Lung (tissue), 17 donors: ENCODE measurements at places on chromosomes 1 and 21.

- no peaks in the 10 kb centered on the region for H3K4me1 ChIP-seq
- H3K4me3 ChIP-seq, result no peak overlapping the region
- no peak for DNase-seq
- H3K27ac ChIP-seq, result no peak overlapping the region
- H3K36me3 ChIP-seq, result no peaks in the 10 kb centered on the region
Observed at GRCh38 chr21:42312626-42313104, 2.5 kb downstream of the TFF3 start.

DNA sequence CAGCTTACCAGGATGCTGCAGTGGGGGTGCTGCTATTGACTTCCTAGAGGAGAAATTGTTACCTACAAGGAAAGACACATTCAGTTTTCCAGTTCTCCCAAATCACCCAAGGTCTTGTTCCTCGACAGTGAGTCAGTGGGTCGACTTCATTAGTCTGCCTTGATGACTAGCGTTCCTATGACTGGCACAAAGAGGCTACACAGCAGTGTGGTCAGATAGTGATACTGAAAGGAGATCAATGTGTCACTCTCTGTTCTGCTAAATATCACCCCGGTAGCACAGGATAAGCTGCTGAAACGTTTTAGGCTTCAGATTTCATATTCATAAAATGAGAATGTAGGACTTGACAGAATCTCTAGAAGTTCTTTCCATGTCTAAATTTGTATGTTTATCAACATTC is 357.4 kb downstream of the LMX1A start:
- DNase-seq, result no peak
- H3K27me3 ChIP-seq, result no peaks in the 10 kb centered on the region
- no peak overlapping the region for H3K4me3 ChIP-seq
- H3K27ac ChIP-seq, result no peak overlapping the region
- H3K4me1 ChIP-seq, result no peaks in the 10 kb centered on the region
- H3K36me3 ChIP-seq, result no peaks in the 10 kb centered on the region

GRCh38 chr1:243962541-243962940 is 88.5 kb upstream of the ZBTB18 start:
- no peak for DNase-seq
- no peak overlapping the region for H3K4me3 ChIP-seq
- no peaks in the 10 kb centered on the region for H3K36me3 ChIP-seq
- H3K27me3 ChIP-seq, result no peaks in the 10 kb centered on the region
- no peaks in the 10 kb centered on the region for H3K4me1 ChIP-seq
- no peak overlapping the region for H3K27ac ChIP-seq

- H3K4me3 ChIP-seq, result no peak overlapping the region
- no peak overlapping the region for H3K27ac ChIP-seq
- DNase-seq, result no peak
- no peaks in the 10 kb centered on the region for H3K36me3 ChIP-seq
- H3K27me3 ChIP-seq, result no peaks in the 10 kb centered on the region
- H3K4me1 ChIP-seq, result no peaks in the 10 kb centered on the region
Observed at GRCh38 chr1:109850194-109850593, 60.5 kb upstream of the CSF1 start.

- no peak overlapping the region for H3K27ac ChIP-seq
- no peak for DNase-seq
- H3K4me3 ChIP-seq, result no peak overlapping the region
- no peaks in the 10 kb centered on the region for H3K36me3 ChIP-seq
- H3K4me1 ChIP-seq, result no peaks in the 10 kb centered on the region
- no peaks in the 10 kb centered on the region for H3K27me3 ChIP-seq
Observed at GRCh38 chr21:43362915-43363314, 64.0 kb downstream of the SIK1 start.

DNA sequence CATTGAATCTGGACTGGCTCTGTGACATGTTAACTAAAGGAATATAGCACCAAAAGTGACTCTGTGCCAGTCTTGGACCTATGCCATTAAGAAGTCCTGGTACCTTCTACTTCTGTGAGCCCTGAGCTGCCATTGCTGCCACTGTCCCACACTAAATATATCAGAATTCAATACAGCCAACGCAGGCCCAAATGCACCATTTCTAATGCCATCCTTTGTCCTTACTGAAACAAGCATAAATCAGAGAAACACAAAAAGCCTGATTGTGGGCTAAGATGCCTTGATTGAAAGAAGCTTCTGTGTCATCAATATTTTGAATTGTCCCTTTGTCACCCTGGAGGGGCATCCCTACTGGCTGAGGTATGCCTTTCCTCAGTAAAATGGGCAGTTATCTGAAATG is 66.9 kb upstream of the NEK2 start:
- DNase-seq, result no peak
- H3K4me3 ChIP-seq, result no peak overlapping the region
- no peaks in the 10 kb centered on the region for H3K4me1 ChIP-seq
- H3K27me3 ChIP-seq, result no peaks in the 10 kb centered on the region
- peaks cover 5% of the 10 kb centered on the region for H3K36me3 ChIP-seq

GRCh38 chr1:242240691-242241090 is 241.8 kb upstream of the MAP1LC3C start:
- DNase-seq, result no peak
- H3K36me3 ChIP-seq, result no peaks in the 10 kb centered on the region
- no peak overlapping the region for H3K27ac ChIP-seq
- H3K4me3 ChIP-seq, result no peak overlapping the region
- no peaks in the 10 kb centered on the region for H3K27me3 ChIP-seq

- H3K36me3 ChIP-seq, result no peaks in the 10 kb centered on the region
- no peak overlapping the region for H3K27ac ChIP-seq
- no peak overlapping the region for H3K4me3 ChIP-seq
- H3K27me3 ChIP-seq, result no peaks in the 10 kb centered on the region
- DNase-seq, result no peak
- H3K4me1 ChIP-seq, result no peaks in the 10 kb centered on the region
Observed at GRCh38 chr1:91428182-91428798, 23.7 kb upstream of the HFM1 start.

- peak; percentile 76 for DNase-seq
- H3K27ac ChIP-seq, result no peak overlapping the region
- H3K4me3 ChIP-seq, result no peak overlapping the region
- H3K4me1 ChIP-seq, result peaks cover 5% of the 10 kb centered on the region
- no peaks in the 10 kb centered on the region for H3K27me3 ChIP-seq
- H3K36me3 ChIP-seq, result no peaks in the 10 kb centered on the region
Observed at GRCh38 chr1:115056395-115056798, 26.8 kb downstream of the TSHB start.

- H3K36me3 ChIP-seq, result no peaks in the 10 kb centered on the region
- no peak for DNase-seq
- H3K27ac ChIP-seq, result peak within 1 kb of the TSS; percentile 87
- no peaks in the 10 kb centered on the region for H3K27me3 ChIP-seq
Observed at GRCh38 chr1:155940993-155941844, at the start of gene RXFP4. RXFP4 (plus strand) TSS chr1:155941638; CDS start chr1:155941710, 72 bp downstream.

DNA sequence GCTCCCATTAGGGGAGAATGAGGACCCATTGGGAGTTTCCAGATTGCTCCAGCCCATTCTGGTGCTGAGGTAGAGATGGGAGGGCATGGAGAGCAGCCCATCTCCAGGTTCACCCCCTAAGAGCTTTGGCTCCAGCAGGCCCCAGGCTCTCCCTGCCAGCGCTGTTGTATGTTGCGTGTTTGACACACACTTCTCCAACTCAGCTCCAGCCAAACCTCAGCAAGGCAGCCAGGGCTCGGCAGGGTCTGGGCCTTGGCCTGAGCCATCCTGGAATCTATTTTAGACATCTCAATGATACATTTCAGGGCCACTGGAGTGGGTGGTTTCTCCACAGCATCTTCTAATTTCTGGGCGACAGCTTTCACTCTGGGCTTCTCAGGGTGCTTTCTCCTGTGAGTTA is 117.0 kb downstream of the NAV1 start:
- no peak overlapping the region for H3K4me3 ChIP-seq
- H3K4me1 ChIP-seq, result peaks cover 14% of the 10 kb centered on the region
- H3K27me3 ChIP-seq, result no peaks in the 10 kb centered on the region
- H3K27ac ChIP-seq, result no peak overlapping the region
- DNase-seq, result no peak

DNA sequence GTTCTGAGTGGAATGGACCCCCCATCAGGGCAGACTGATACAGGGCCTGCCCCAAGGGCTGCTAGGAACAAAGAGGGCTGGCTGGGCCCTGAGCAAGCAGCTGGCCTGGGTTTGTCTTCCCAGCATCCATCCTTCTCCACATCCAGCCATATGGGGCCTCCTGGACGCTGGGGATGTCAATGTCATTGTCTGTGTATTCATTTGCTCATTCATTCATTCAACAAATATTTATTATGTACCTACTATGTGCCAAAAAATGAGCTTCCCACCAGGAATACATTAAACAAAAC is 15.6 kb upstream of the ECE1 start:
- H3K36me3 ChIP-seq, result no peaks in the 10 kb centered on the region
- DNase-seq, result no peak
- H3K27me3 ChIP-seq, result no peaks in the 10 kb centered on the region
- H3K4me1 ChIP-seq, result no peaks in the 10 kb centered on the region
- H3K27ac ChIP-seq, result no peak overlapping the region
- no peak overlapping the region for H3K4me3 ChIP-seq

DNA sequence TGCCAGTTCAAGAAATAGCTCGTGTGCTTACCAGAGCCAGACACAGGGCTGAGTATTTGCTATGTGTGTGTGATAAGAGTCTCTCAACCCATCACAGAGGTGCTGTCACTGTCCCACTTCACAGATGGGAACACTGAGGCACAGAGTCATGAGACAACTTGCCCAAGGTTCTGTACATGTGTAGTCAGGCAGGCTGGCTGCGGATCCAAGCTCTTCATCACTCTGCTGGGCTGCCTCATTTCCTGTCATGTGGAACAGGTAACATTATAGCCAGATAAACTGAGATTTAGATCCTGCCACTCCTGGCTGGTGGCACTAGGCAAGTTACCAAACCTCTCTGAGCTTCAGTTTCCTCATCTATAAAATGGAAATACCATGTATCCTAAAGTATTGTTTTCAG is 77.8 kb downstream of the ITPKB start:
- DNase-seq, result no peak
- peaks cover 48% of the 10 kb centered on the region for H3K4me1 ChIP-seq
- no peaks in the 10 kb centered on the region for H3K36me3 ChIP-seq
- H3K27me3 ChIP-seq, result no peaks in the 10 kb centered on the region

GRCh38 chr1:203346769-203347102 is 4.2 kb downstream of the FMOD start:
- H3K36me3 ChIP-seq, result peaks cover 12% of the 10 kb centered on the region
- no peak overlapping the region for H3K27ac ChIP-seq
- no peaks in the 10 kb centered on the region for H3K27me3 ChIP-seq
- no peak for DNase-seq
- no peak overlapping the region for H3K4me3 ChIP-seq
